ENCODE measurements at places on chromosomes 13 and 19.

- no peak for DNase-seq
These were observed 9.1 kb downstream of the AP2S1 start for GRCh38 chr19:46841458-46842083.

- no peak for DNase-seq
These were observed 10.8 kb downstream of the F2RL3 start for GRCh38 chr19:16899566-16900075.

- no peak for DNase-seq
These were observed 32.2 kb downstream of the MAU2 start for GRCh38 chr19:19352823-19353222.

DNA sequence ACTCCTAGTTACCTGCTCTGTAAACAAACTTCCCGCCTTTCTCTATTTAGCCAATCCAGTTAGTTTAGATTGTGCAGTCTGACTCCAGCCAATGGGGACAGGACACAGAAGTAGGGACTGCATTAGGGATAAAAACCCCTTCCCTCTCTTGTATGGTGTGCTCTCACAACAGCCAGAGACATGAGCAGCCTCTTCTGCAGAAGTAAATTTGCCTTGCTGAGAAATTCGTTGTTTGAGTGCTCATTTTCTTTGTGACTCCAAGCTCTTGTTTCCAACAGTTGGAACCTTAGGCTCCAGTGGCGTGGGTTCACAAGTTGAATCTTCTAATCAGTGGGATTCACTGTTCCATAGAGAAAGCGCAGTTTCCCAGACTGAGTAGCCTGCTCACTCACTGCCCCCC is 66.1 kb downstream of the ZNF93 start:
- no peak for DNase-seq

- DNase-seq, result no peak
These were observed 16.7 kb downstream of the ZIC2 start for GRCh38 chr13:99998261-99998660.

- DNase-seq, result no peak
These were observed 11.6 kb downstream of the NFILZ start for GRCh38 chr19:8641908-8642547.

GRCh38 chr19:16594681-16595091 is 22.5 kb upstream of the SLC35E1 start:
- DNase-seq, result no peak

GRCh38 chr19:5091018-5091683 is 122.2 kb downstream of the KDM4B start:
- DNase-seq, result no peak

- DNase-seq, result no peak
These were observed 160.1 kb downstream of the KDM4B start for GRCh38 chr19:5128936-5129389.

GRCh38 chr19:34692549-34692948 is 15.1 kb downstream of the ZNF302 start:
- no peak for DNase-seq

DNA sequence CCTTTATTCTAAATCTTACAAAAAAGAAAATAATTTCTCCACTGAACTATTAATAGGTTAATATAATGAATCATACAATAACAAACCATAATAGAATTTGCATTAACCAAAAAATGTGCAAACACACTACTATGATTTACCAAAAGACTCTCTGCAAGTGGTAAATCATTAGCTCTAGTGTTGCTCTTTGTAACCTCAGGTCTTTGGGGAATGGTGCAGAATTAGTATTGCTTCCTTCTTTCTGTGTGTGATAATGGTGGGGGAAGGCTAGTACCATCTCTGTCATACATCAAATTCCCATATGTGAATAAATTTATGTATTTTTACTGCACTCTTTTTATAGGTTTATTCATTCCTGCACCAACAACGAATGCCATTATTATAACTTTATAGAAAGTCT is 105.1 kb downstream of the COG6 start:
- no peak for DNase-seq

- DNase-seq, result no peak
These were observed 5.5 kb downstream of the PHLDB3 start for GRCh38 chr19:43499042-43499441.

DNA sequence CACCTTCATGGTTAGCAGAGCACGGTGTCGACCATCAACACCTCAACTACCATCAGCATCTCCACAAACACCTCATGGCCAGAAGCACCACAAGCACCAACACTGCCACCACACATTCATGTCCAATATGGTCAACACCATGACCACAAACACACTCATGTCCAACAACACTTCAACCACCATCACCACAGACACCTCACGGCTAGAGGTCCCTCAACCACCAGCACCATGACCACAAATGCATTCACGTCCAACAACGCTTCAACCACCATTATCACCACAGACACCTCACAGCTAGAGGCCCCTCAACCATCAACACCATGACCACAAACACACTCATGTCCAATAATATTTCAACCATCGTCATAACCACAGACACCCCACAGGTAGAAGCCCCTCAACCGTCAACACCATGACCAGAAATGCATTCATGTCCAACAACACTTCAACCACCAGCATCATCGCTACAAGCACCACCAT is 10.2 kb downstream of the TRAPPC5 start:
- no peak for DNase-seq

- DNase-seq, result no peak
These were observed 535.8 kb upstream of the SGCG start for GRCh38 chr13:22644941-22645340.

- DNase-seq, result no peak
These were observed 14.6 kb upstream of the URAD start for GRCh38 chr13:28002886-28003698.

- DNase-seq, result no peak
These were observed 11.4 kb upstream of the USP12 start for GRCh38 chr13:27182844-27183497.

DNA sequence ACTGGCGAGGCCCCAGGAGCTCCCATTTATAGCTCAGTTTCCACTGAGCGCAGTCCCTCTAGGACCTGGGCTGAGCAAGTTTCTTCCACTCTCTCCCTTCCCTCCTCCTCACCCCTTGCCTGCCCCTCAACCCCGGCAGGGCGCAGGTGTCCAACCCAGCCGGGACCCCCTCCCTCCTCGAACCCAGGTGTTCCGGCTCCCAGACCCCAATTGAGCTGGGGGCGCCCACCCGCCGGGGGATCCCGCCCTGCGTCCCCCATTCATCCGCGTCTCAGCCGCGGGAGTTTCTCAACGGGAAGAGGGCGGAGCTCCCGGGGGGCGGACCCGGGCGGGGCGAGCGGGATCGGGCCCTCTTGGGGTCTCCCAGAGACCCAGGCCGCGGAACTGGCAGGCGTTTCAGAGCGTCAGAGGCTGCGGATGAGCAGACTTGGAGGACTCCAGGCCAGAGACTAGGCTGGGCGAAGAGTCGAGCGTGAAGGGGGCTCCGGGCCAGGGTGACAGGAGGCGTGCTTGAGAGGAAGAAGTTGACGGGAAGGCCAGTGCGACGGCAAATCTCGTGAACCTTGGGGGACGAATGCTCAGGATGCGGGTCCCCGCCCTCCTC is at the start of gene KIRREL2:
Gene KIRREL2, plus strand, starts transcription at position 366 of the 604 bp plus-strand sequence. Its CDS starts 209 bp downstream, at position 575.
- DNase-seq, result peak; percentile 80

- DNase-seq, result no peak
These were observed 1.2 kb downstream of the LPAR2 start for GRCh38 chr19:19626516-19627472.

DNA sequence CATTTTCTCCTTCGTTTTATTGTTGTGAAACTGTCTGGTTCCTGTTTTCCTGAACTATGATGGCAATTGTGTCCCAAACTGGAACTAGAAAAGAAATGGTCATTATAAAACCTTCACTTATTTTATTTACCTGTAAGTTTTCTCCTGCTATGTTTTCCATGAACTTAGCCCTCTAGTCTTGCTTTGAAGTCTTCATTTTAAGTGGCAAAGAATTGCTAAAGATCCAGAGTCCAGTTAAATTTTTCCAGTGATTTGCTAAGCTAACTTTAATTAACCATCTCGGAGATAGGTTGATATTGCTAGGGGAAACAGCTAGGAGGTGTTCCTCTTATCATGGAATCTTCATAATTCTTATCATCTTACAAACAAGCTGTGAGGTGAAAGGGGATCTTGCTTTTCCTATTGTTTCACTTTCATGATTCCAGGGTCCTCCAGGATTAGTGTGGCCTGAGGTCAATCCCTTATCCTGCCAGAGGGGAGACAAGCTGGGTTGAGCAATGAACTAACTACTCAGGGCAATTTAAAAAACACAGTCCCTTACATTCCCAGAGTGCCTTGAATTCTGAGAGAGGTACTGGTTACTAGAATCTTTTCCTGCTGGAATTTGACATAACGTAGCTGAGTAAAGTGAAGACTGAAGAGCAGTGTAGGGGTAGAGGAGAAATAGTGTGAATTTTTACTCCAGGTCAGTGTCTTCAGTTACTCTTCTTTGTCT is 112.5 kb downstream of the ESD start:
- no peak for DNase-seq

All from NCI-H2227 treated with DMSO at 0.1 percent for 48 hours (cell line).